ENCODE measurements at places on chromosomes 3 and 15. TPM values are rescaled to one million over a fixed set of nuclear protein-coding genes. Genes with fewer than 3 reads are reported as not detected.
A peak's percentile ranks its signal among the peaks of the same experiment; 100 is the strongest.

DNA sequence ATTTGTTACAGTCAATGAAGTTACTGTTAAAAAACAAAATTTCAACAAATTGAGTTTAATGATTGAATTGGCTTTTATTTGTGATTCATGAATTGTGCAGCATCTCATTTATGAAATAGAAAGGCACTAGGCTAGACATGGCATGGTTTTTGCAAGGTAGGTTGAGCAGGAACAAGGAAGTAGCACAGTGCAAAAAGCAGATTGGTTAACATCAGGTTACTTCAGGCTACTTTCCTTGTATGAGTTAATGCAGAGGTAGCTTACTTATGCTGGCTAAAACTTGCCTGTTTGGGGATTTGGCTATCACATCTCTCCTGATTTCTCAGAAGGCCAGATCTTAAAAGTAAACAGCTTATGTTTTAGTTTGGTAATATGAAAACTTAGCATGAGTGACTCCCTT is 23.0 kb upstream of the SV2B start:
- H3K4me3 ChIP-seq = no peak overlapping the region
- no peak overlapping the region for H3K27ac ChIP-seq
- H3K36me3 ChIP-seq = peaks cover 12% of the 10 kb centered on the region

GRCh38 chr15:75693501-75694240 is 19.0 kb downstream of the CSPG4 start:
- no peak for DNase-seq
- H3K4me1 ChIP-seq = peaks cover 63% of the 10 kb centered on the region
- no peak overlapping the region for H3K27ac ChIP-seq
- H3K36me3 ChIP-seq = no peaks in the 10 kb centered on the region

DNA sequence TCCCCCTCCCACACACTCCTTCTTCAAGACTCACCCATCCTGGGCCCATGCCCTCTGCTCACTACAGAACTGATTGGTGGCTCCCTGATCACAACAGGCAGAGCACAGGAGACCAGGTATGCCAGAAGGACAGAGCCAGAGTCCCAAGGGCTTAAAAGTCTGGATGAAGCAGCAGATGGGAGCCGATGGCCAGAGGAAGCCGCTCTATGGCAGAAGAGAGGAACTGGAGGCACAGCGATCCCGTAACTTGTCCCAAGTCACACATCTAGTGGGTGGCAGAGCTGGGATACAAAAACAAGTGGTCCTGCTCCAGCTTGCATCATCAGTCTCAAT is 20.7 kb downstream of the ITGA11 start:
- no peak overlapping the region for H3K4me3 ChIP-seq
- H3K27me3 ChIP-seq = peaks cover 6% of the 10 kb centered on the region
- no peaks in the 10 kb centered on the region for H3K36me3 ChIP-seq
- DNase-seq = no peak

DNA sequence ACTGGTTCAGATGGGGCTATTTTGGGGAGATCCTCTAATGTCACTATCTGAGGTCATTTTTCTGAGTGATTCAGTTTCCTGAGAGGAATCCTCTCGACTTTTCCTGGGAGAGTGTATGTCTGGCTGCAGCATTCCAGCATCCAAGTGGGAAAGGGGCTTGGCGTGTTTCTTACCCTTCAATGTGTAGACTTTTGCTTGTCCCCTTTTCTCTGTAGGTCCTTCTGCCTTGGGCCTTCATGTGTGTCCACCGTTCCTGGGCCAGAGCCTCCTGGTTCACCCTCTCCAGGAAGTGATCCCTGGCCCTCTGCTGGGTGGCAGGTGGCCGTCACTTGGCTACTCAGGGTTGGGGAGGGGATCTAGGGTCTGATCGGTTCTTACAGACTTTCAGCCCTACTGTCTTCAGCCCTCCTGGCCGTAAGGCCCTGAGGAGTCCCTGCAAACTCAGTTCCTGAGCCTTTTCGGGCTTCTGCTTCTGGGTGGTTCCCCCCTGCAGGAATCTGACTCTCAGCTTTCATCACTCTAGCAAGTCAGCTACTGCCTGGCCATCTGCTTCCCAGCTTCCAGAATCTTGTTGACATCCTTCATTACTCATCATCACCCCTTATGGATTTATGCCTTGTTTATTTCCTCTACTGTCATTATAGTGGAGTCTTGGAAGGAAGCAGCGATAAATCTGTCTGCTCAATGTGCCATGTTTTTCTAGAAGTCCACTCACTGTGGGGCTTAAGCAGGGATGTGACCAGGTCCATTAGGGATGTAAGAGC is 36.5 kb downstream of the GOLGA6L10 start:
- H3K36me3 ChIP-seq = peaks cover 16% of the 10 kb centered on the region
- no peaks in the 10 kb centered on the region for H3K4me1 ChIP-seq
- no peak overlapping the region for H3K4me3 ChIP-seq
- DNase-seq = no peak
- H3K27ac ChIP-seq = no peak overlapping the region
- H3K27me3 ChIP-seq = no peaks in the 10 kb centered on the region

GRCh38 chr3:25151903-25152295 is 276.2 kb upstream of the RARB start:
- H3K27me3 ChIP-seq = no peaks in the 10 kb centered on the region
- H3K4me3 ChIP-seq = no peak overlapping the region
- no peaks in the 10 kb centered on the region for H3K4me1 ChIP-seq
- H3K36me3 ChIP-seq = no peaks in the 10 kb centered on the region

- H3K4me3 ChIP-seq = no peak overlapping the region
- H3K4me1 ChIP-seq = no peaks in the 10 kb centered on the region
- H3K27ac ChIP-seq = no peak overlapping the region
- DNase-seq = no peak
- H3K36me3 ChIP-seq = no peaks in the 10 kb centered on the region
Observed at GRCh38 chr3:147799601-147800000, 390.4 kb downstream of the ZIC1 start.

GRCh38 chr3:29534006-29534405 is 253.1 kb downstream of the RBMS3 start:
- no peak overlapping the region for H3K27ac ChIP-seq
- DNase-seq = no peak
- H3K4me3 ChIP-seq = no peak overlapping the region
- H3K36me3 ChIP-seq = no peaks in the 10 kb centered on the region
- H3K4me1 ChIP-seq = no peaks in the 10 kb centered on the region

GRCh38 chr15:46461416-46461815 is 826.6 kb downstream of the SQOR start:
- H3K36me3 ChIP-seq = no peaks in the 10 kb centered on the region
- no peak overlapping the region for H3K4me3 ChIP-seq
- no peak for DNase-seq

- H3K27me3 ChIP-seq = no peaks in the 10 kb centered on the region
Observed at GRCh38 chr3:180294282-180295027, 257.7 kb upstream of the PEX5L start.

DNA sequence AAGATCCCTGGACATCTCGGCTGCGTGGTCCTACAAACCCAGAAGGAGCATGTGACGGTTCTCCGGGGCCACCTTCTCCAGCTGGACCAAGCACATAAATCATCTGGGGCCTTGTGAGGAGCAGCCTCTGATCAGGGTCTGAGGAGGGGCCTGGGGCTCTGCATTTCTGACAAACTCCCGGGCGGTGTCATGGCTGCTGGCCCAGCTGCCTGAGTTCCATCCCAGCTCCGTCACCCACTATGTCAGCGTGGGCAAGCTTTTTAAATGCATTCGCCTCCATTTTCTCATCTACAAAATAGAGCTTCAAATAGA is 126.3 kb upstream of the MEF2A start:
- no peak overlapping the region for H3K27ac ChIP-seq
- H3K36me3 ChIP-seq = no peaks in the 10 kb centered on the region

- no peaks in the 10 kb centered on the region for H3K27me3 ChIP-seq
- H3K36me3 ChIP-seq = no peaks in the 10 kb centered on the region
- no peak overlapping the region for H3K27ac ChIP-seq
- H3K4me1 ChIP-seq = peaks cover 9% of the 10 kb centered on the region
Observed at GRCh38 chr3:44434834-44435510, 42.5 kb downstream of the ZNF445 start.

GRCh38 chr3:10192953-10193691 is 28.4 kb downstream of the IRAK2 start:
- DNase-seq = peak; percentile 72
- H3K27ac ChIP-seq = peak overlapping the region; percentile 100
- peaks cover 94% of the 10 kb centered on the region for H3K4me1 ChIP-seq
- no peaks in the 10 kb centered on the region for H3K27me3 ChIP-seq

- H3K27me3 ChIP-seq = no peaks in the 10 kb centered on the region
- H3K27ac ChIP-seq = peak overlapping the region; percentile 96
- DNase-seq = no peak
- H3K4me3 ChIP-seq = peak overlapping the region; percentile 99
- H3K4me1 ChIP-seq = peaks cover 19% of the 10 kb centered on the region
- H3K36me3 ChIP-seq = peaks cover 14% of the 10 kb centered on the region
Observed at GRCh38 chr15:82986442-82986780, 401 bp downstream of the RAMAC start.

- no peaks in the 10 kb centered on the region for H3K4me1 ChIP-seq
- H3K27ac ChIP-seq = no peak overlapping the region
- H3K36me3 ChIP-seq = no peaks in the 10 kb centered on the region
- DNase-seq = no peak
Observed at GRCh38 chr3:117499189-117499870, 789.8 kb downstream of the TUSC7 start.

GRCh38 chr3:194101592-194102432 is 34.1 kb upstream of the HES1 start:
- no peaks in the 10 kb centered on the region for H3K27me3 ChIP-seq
- no peaks in the 10 kb centered on the region for H3K36me3 ChIP-seq
- H3K4me3 ChIP-seq = peak overlapping the region; percentile 59
- DNase-seq = no peak
- peaks cover 88% of the 10 kb centered on the region for H3K4me1 ChIP-seq

DNA sequence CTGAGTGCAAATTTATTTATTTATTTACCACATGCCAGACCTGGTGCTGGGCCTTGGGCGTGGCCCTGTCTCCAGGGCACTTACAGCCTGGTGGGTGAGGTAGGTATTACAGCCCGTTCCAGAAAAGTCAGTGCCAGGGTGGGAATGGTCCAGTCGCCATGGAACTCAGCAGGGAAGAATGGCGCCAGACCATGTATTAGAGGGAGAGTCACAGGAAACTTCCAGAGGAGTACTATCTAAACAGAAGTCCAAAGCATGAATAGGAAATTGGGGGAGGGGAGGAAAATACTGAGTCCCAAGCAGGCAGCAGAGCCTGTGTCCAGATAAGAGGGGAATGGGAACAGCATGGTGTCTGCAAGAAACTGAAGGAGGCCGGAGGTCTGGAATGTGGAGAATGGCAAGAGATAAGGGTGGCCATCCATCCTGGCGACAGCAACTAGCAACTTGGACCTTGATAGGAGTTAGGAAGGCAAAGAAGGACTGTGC is 27.0 kb downstream of the SH3BP5 start:
- peak overlapping the region; percentile 90 for H3K27ac ChIP-seq
- H3K4me3 ChIP-seq = no peak overlapping the region
- H3K27me3 ChIP-seq = no peaks in the 10 kb centered on the region
- H3K36me3 ChIP-seq = peaks cover 41% of the 10 kb centered on the region

DNA sequence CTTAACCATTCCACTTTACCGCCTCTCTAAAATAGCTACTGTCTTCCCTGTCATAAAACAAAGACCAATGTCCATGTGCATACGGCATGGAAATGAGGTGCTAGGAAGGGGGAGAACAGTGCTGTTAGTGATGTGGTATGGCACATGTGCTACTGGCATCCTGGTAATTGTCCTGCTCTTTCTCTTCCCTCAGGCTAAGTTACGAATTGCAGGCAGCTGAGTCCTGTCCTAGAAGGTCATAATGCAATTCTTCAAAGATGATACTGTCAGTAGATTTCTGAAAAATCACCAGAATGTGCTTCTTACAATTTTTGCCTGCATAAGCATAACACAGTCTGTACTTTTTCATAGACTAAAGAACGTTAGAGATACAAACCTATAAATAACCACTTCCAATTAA is 216.8 kb downstream of the RSL24D1 start:
- no peaks in the 10 kb centered on the region for H3K36me3 ChIP-seq
- DNase-seq = no peak
- no peak overlapping the region for H3K4me3 ChIP-seq
- no peak overlapping the region for H3K27ac ChIP-seq
- peaks cover 3% of the 10 kb centered on the region for H3K27me3 ChIP-seq
- H3K4me1 ChIP-seq = no peaks in the 10 kb centered on the region

GRCh38 chr3:182983876-182984275 is 3.5 kb upstream of the DCUN1D1 start:
- H3K4me1 ChIP-seq = peaks cover 9% of the 10 kb centered on the region
- no peak overlapping the region for H3K4me3 ChIP-seq
- no peak for DNase-seq
- no peaks in the 10 kb centered on the region for H3K27me3 ChIP-seq
- H3K36me3 ChIP-seq = no peaks in the 10 kb centered on the region

GRCh38 chr3:188390343-188390718 is 236.4 kb downstream of the LPP start:
- peaks cover 52% of the 10 kb centered on the region for H3K4me1 ChIP-seq
- peak overlapping the region; percentile 98 for H3K27ac ChIP-seq
- peak overlapping the region; percentile 77 for H3K4me3 ChIP-seq
- H3K27me3 ChIP-seq = no peaks in the 10 kb centered on the region

- H3K27ac ChIP-seq = no peak overlapping the region
- peaks cover 8% of the 10 kb centered on the region for H3K4me1 ChIP-seq
- H3K36me3 ChIP-seq = no peaks in the 10 kb centered on the region
- H3K27me3 ChIP-seq = peaks cover 6% of the 10 kb centered on the region
- peak; percentile 36 for DNase-seq
Observed at GRCh38 chr3:58568572-58569286, 8.5 kb downstream of the FAM107A start.

DNA sequence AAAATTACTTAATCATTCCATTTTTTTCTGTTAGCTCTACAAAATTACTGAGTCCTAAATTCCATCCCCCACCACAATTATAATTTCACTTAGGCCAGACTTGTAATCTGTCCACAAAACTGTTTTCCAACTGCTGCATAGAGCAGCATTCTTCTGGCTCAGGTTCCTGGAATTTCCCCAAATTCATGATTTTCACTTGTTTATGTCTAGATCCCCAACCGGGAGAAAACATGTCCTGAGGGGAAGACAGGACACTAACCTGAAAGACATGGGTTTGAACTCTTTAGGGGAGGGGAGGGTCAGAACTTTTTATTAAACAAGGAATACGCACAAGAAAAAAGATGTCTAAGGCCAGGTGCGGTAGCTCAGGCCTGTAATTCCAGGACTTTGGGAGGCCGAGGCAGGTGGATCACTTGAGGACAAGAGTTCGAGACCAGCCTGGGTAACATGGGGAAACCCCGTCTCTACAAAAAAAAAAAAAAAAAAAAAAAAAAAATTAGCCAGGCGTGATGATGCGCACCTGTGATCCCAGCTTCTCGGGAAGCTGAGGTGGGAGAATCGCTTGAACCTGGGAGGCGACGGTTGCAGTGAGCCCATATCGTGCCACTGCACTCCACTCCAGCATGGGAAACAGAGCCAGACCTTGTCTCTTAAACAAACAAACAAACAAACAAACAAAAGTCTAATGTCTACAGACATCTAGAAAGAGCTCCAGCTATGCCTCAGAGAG is 1.5 kb downstream of the ETFA start:
- H3K27ac ChIP-seq = no peak overlapping the region
- peak overlapping the region; percentile 94 for H3K4me3 ChIP-seq
- peaks cover 5% of the 10 kb centered on the region for H3K36me3 ChIP-seq
- H3K27me3 ChIP-seq = no peaks in the 10 kb centered on the region

The TAGLN3 gene
- not detected for polyA plus RNA-seq

The BSN gene
- not detected for polyA plus RNA-seq

The PYGO1 gene
- polyA plus RNA-seq = not detected

The FSD2 gene
- polyA plus RNA-seq = not detected

The DUOX2 gene
- not detected for polyA plus RNA-seq

Measured in naive B cell (primary cell).